ENCODE measurements at places on chromosomes 7 and 10. TPM values are rescaled to one million over a fixed set of nuclear protein-coding genes. Genes with fewer than 3 reads are reported as not detected.

The SORCS1 gene
- not detected for total RNA-seq

DNA sequence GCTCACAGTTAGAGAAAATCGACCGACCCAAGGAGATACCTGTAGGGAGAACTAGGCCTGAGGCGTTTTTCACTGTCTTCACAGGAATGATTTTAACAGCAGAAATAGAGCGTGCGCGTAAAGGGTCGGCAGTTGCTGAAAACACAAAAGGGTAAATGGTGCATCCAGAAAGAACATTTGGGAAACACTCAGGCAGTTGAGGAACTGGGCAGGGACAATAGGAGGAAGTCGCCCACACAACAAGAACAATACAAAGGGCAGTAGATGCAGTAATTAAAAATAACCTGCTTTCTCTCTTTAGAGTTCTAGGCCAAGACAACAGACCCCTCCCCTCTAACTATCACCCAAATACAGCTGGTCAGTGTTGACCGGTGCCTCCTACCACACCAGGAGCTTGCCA, 126.6 kb downstream of the SORBS1 start:
- DNase-seq: no peak

DNA sequence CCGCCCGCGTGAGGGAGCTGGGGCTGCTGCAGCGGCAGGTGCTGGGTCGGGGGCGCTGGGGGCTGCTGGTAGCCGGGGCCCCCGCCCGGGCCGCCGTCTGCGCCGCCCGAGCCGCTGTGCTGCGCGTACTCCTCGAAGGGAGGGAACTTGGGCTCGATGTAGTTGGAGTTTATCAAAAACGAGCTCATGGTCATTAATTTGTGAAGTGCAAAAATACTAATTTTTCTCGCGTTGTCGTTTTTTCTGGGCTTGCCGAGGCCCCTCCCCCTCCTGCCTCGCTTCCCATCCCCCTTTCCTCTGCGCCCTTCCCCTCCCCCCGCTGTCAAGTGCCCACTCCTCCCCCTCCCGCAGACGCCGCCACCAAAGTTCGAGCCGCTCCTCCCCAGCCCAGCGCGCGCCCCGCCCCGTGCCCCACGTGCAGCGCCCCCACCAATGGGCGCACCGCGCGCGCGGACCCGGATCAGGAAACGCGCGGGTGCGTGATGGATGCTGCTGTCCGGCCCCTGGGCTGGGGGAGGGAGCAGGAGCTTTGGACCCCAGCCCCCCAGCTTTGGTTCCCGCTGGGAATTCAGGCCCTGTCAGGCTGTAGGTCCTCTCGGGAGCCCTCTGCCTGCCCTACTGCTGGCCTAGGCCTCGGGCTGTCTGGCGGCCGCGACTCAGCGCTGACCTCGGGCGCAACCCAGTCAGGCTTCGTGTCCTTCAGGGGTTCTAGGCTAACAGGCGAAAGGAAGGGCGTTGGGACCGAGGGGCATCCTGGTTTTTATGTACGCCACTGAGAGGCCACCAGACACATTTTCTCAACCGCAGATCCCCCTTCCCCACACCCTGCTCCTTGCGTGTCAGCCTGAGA, at the start of gene HOXA4:
HOXA4 (minus strand) TSS at position 218 of the 850 bp plus-strand sequence; CDS start at position 194, 24 bp downstream.
- DNase-seq: peak; percentile 100

DNA sequence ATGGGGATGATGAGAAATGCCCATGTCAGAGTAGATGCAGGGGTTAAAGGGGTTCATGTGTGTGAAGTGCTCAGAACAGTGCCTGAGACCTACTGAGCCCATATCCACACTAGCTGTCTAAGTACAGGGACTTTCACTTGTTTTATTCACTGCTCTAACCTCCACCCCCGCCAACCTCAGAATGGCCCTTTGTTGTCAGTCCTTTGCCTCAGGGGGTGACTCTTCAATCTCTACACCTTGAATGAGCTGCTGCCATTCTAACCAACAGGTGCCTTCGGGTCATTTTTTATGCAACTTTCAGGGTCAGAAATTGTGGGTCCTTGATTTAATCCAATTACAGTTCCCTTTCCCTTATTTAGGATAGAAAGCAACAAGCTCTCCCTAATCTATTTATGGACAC, 26.2 kb downstream of the VSTM4 start:
- DNase-seq: no peak

- no peak for DNase-seq
These were observed 117.6 kb downstream of the TSPAN12 start for GRCh38 chr7:120740348-120740747.
